Stimulated activated CD4-positive, alpha-beta T cell treated with anti-CD3 and anti-CD28 coated beads, Interleukin-12 subunit alpha, Interleukin-12 subunit beta, amount 100 ng/mL, for 48 hours (primary cell): ENCODE measurements at places on chromosomes 12 and 14.

- no peak for DNase-seq
Observed at GRCh38 chr12:43812926-43813325, 6.8 kb upstream of the TWF1 start.

GRCh38 chr14:54902521-54903420, at the start of gene GCH1:
Gene GCH1 (minus strand): TSS chr14:54902826. CDS start chr14:54902663, 163 bp downstream.
- DNase-seq: peak; percentile 70

DNA sequence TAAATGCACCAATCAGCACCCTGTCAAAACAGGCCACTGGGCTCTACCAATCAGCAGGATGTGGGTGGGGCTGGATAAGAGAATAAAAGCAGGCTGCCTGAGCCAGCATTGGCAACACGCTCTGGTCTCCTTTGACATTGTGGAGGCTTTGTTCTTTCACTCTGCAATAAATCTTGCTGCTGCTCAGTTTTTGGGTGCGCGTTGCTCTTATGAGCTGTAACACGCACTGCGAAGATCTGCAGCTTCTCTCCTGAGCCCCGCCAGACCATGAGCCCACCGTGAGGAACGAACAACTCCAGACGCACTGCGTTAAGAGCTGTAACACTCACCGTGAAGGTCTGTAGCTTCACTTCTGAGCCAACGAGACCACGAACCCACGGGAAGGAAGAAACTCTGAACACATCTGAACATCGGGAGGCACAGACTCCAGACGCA, 8.4 kb upstream of the PIANP start:
- no peak for DNase-seq

- no peak for DNase-seq
Observed at GRCh38 chr14:104804481-104805325, 3.8 kb downstream of the ZBTB42 start.

GRCh38 chr14:104786091-104786586, 9.4 kb downstream of the AKT1 start:
- DNase-seq: no peak

DNA sequence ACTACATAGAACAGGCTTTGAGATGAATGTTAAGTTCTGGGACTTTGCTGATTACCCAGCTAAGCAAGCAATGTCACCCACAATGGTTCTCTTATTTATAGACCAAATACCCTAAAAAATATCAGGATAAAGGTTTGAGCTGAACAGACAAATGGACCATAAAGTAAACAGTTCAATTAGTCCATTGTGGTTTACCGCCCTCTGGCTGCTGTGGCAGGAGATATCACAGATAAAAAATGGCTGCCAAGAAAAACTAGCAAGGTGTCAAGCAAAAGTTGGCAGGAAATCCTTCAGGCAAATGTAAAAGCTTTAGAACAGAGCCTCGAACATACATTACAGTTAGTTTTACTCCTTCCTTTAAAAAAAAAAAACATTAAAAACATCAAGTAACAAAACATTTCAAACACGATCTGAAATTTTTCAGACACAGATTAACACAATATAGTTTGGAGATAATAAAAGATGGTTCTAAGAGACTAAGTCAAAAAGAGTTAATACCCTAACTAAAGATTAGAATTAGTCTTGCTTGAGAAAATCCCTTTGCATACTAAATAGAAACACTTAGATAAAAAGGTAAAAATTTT, 41.3 kb downstream of the MED13L start:
- peak; percentile 6 for DNase-seq

DNA sequence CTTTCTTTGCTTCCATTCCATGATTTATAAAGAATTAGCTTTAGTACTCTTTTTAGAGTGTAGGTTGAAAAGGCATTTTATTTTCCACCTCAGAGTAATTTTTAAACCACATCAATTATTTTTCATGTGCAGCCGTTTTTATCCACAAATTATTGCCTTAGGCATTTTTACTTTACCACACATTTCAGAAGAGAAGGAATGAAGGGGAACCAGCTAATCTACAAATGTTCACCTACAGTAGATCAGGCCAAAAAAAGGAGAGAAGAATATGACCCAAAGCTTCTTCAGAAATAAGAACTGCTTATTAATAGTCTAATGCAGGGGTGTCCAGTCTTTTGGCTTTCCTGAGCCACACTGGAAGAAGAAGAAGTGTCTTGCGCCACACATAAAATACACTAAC, 19.8 kb upstream of the NTN4 start:
- no peak for DNase-seq

GRCh38 chr12:12807970-12808702, 5.0 kb upstream of the DDX47 start:
- peak; percentile 20 for DNase-seq

DNA sequence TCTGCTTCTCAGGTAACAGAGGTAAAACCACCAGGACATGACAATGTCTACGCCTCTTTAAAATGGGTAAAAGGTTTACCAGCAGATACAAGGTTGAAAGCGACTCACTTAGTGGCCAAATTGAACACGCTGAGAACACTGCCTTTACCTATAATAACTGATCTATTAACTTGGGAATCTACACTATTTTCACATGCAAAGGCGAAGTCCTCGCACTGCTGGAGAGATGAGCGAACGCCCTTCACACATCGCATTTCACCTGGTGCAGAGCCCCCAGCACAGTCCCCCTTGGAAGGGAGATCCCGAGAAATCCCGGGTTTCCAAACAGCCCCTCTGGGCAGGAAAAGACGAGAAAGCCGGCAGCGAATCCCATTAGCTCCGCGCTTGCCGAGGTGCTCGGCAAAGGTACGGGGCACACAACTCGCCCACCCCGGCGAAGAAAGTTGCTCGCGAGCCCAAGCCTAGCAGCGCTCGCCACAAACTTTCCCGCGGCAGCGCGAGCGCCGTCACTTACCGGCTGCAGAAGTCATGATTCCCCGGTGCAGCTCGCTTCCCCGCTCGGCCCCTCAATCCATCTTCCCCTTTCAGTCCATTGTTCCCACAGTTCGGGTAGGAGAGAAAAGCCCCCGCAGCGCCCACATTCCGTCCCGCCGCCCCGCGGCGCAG, 423 bp downstream of the FGD6 start:
- DNase-seq: no peak

DNA sequence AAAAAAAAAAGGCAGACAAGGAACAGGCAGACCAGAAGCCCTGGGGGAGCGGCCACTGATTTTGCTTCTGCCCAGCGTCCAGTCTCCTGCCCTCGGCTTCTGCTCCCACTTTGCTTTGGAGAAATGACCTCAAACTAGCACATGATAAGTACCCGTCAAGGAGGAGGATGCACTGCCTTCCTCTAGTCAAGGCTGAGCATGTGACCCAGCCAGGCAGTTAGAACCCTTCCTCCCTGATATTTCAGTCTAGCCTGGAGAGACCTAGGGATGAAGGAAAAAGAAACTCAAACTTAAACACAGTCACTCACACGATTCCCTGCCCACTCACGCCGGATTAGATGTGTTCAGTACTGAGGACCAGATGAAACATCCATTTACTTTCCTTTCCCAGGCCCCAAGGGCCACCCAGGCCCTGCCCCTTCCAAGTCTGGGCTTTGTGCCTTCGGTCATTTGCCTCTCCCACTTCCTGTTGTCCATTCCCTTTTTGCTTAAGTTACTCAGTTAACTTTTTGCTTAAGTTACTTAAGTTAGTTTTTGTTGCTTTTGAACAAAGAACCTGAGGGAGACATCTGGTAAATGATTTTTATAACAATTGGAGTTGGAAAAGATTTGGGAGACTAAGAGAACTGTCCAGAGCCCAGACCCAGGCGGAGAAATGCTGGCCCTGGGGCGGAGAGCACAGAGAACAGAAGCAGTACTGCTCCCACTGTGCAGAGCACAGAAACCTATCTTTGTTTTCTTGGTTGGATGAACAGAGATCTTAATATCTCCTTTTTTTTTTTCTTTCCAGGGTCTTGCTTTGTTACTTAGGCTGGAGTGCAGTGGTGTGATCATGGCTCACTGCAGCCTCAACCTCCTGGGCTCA, 23.0 kb upstream of the TTC7B start:
- no peak for DNase-seq

DNA sequence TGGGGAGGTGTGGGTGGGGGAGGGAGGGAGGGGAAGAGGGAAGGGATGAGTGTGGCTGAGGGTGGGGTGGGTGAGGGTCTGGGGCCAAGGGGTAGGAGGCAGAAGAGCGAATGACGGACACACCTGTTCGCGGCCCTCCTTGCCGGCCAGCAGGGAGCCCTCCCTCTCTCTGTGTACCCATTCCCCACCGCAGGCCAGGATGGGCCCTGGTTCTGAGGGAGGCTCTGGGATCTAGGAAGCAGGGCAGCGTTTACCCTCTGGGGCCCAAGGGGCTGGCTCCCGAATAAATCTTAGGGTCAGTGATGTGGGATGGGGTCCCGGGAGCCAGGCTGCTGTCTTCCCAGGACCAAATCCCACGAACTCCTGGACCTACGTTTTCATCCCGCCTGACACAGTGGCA, 46.0 kb upstream of the ESRRB start:
- no peak for DNase-seq

DNA sequence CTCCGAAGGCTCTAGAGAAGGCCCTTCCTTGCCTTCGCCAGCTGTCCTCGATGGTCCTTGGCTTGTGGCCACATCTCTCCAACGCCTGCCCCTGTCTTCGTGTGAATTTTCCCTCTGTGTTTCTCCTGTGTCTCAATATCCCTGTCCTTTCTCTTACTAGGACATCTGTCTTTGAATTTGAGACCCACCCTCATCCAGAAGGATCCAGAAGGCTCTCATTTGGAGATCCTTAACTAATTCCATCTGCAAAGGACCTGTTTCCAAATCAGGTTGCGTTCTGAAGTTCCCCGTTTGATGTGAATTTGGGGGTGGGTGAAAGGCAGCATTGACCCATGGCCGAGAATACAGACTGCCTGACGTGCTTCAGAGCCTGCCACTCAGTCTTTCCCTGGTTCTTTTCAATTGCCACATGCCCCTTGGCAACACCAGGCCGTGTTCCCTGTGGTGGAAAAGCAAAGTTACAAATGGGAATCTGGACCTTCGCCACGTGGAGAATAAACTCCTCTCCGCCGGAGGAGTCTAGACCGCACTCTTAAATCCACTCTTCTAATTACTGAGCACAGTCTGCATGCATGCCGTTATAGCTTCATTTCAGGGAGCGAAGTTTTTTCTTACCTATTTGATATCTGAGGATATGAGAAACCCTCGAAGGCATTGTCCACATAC, 158.8 kb downstream of the TMEM132C start:
- no peak for DNase-seq

- no peak for DNase-seq
Observed at GRCh38 chr12:28759333-28759732, 389.7 kb upstream of the FAR2 start.

DNA sequence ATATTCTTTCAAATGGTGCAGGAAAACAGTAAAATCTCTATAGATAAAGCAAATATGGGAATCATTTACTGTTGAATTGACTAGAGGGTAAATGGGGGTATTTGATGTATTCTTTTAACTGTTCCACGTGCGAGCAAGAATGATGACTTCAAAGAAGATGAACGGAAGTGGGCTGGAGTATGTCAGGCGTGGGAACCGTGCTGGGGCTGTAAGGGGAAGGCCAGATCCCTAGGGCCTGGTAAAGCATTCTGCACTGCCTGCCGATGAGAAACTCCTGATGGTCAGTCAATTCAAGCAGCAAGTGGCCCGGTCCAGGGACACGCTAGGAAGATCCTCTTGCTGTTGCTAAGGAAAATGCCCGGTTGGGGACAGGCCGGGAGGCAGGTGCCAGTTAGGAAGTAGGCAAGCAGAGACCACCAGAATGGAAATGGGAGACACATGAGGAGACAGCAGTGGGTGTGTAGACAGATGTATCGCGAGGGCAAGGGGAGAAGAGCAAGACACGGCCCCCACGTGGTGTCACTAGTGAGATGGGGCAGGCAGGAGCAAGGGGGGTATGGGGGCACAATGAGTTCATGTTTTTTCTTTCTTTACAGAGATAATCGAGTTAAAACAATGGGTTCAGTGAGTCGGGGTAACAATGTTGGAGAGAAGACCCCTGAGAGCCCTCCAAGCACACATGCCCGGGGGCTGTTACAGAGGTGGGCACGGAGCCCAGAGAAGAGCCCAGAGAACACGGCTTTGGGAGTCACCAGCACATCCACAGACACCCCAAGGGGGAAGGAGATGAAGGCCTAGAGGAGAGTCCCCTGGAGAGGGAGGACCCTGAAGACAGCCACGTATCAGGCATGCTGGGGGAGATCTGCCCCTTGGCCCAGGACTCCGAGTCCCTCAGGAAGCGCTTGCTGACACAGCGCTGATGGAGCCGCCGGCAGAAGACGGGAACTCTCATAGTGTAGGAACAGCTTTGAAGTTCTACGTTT, 37.2 kb downstream of the FBXO21 start:
- DNase-seq: no peak

DNA sequence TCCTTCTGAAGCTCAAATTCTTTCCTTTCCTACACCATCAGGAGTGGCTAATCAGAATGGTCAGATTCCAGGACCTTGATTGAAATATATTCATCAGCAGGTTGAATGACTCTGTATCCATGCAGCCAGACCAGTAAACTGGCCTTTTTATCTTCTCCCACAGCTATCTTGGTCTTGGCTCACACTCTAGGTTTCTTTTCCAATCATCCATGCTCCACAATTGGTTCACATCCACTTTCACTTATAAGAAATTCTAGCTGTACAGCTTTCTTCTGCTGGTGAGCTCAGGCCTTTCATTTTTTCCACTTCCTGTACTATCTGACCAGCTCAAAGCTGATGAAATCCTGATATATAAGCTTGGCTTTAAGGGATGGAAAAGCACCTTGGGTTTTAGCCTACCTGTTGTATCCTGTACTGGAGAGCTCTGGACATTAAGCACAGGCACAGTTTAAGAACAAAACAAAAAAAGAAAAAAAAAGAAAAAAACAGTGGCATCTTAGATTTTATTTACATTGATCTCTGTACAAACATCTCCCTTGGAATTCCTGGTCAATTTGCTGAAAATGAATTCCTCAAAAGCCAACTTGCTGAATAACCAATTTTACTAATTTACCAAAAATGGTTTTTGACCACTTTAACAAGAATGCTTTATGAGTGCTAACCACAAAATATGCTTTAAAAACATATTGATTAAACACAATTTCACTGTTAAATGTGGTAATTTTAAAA, 91.6 kb upstream of the PAWR start:
- no peak for DNase-seq

GRCh38 chr14:56995010-56995409, 184.7 kb upstream of the OTX2 start:
- DNase-seq: no peak

DNA sequence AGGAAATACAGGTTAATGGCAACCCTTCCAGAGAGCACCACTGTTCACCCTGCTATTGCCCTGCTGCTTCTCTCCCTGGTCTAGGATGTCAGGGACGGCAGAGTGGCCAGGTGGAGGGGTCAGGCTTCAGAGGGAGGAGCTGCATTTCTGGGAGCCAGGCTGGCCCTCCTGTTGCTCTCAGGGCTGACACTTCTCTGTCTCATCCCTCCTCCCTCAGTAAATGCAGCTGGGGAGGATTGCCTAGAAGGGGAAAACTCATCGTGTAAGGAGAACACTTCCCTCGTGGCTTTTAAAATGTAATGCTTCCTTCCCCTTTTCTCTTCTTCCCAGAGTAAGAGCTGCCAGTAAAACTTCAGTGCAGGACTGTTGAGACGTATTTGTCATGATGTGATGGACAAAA, 20.8 kb downstream of the SUSD6 start:
- DNase-seq: no peak
